Thymus (tissue), 14 donors: ENCODE measurements at places on chromosomes 5 and 9. TPM values are rescaled to one million over a fixed set of nuclear protein-coding genes. Genes with fewer than 3 reads are reported as not detected.

Gene ANKRD34B
- 0.05 TPM for total RNA-seq

- H3K4me3 ChIP-seq = no peak overlapping the region
- H3K27ac ChIP-seq = no peak overlapping the region
- H3K36me3 ChIP-seq = no peaks in the 10 kb centered on the region
- no peak for DNase-seq
- H3K27me3 ChIP-seq = no peaks in the 10 kb centered on the region
These were observed 105.0 kb downstream of the FBXL7 start for GRCh38 chr5:15604986-15605385.

GRCh38 chr9:68431307-68431706 lies 74.9 kb downstream of the PGM5 start:
- DNase-seq = no peak
- no peaks in the 10 kb centered on the region for H3K4me1 ChIP-seq
- H3K36me3 ChIP-seq = no peaks in the 10 kb centered on the region
- no peaks in the 10 kb centered on the region for H3K27me3 ChIP-seq
- H3K27ac ChIP-seq = no peak overlapping the region

DNA sequence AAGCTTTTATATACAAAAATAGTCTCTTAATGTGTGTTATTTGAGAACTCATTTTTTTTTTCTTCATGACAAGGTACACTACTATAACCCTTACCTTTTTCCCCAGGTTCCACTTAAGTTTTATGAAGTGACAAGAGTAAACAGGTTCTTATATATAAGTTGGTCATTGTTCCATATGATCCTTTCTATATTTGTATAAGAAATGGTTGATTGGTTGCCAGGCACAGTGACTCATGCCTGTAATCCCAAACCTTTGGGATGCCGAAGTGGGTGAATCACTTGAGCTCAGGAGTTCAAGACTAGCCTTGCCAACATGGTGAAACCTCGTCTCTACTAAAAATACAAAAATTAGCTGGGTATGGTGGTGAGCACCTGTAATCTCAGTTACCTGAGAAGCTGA lies 108.3 kb downstream of the PCSK1 start:
- no peaks in the 10 kb centered on the region for H3K36me3 ChIP-seq
- no peaks in the 10 kb centered on the region for H3K27me3 ChIP-seq
- no peak overlapping the region for H3K27ac ChIP-seq
- no peak for DNase-seq
- no peak overlapping the region for H3K4me3 ChIP-seq

- no peak overlapping the region for H3K27ac ChIP-seq
- H3K4me3 ChIP-seq = no peak overlapping the region
- no peaks in the 10 kb centered on the region for H3K36me3 ChIP-seq
These were observed 389.5 kb downstream of the ACTL7B start for GRCh38 chr9:108466304-108466703.

DNA sequence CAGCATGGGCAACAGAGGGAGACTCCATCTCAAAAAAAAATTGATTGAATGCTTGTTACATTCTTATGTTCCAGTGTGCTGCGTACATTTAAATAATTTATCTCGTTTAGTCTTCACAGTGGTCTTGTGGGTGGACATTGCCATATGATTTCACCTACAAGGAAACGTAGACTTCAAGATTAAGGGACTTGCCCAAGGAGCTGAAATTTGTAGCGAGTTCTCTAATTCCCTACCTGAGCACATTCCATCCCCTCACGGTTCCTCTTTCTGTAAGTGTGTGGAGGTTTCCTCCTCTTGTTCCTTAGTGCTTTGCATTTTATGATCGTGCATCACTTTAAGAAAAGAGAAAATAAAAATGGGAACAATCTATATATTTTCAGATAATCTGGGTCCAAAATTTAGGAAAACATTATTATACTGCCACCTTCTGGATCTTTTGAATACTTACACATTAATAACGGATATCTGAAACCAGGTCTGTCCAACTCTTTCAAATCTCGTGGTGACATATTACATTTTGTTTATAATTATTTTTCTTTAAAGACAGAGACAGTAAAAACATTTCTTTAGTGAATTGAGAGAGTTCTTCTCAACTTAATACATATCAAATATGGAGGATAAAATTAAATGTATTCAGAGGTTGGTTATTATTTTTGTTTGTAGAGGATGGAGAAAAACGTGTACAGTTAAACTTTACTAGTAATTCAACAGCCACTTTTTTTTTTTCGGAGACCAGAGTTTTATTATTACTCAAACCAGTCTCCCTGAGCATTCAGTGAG lies 29.9 kb upstream of the C7 start:
- no peak overlapping the region for H3K4me3 ChIP-seq
- H3K27ac ChIP-seq = no peak overlapping the region
- H3K4me1 ChIP-seq = no peaks in the 10 kb centered on the region
- H3K27me3 ChIP-seq = no peaks in the 10 kb centered on the region
- DNase-seq = no peak

GRCh38 chr5:172929371-172929838 lies 29.8 kb upstream of the RPL26L1 start:
- peaks cover 3% of the 10 kb centered on the region for H3K4me1 ChIP-seq
- H3K4me3 ChIP-seq = no peak overlapping the region
- no peaks in the 10 kb centered on the region for H3K27me3 ChIP-seq
- peaks cover 64% of the 10 kb centered on the region for H3K36me3 ChIP-seq

- H3K4me3 ChIP-seq = no peak overlapping the region
- no peak for DNase-seq
- H3K36me3 ChIP-seq = no peaks in the 10 kb centered on the region
These were observed 103.3 kb downstream of the SREK1 start for GRCh38 chr5:66247176-66247960.

DNA sequence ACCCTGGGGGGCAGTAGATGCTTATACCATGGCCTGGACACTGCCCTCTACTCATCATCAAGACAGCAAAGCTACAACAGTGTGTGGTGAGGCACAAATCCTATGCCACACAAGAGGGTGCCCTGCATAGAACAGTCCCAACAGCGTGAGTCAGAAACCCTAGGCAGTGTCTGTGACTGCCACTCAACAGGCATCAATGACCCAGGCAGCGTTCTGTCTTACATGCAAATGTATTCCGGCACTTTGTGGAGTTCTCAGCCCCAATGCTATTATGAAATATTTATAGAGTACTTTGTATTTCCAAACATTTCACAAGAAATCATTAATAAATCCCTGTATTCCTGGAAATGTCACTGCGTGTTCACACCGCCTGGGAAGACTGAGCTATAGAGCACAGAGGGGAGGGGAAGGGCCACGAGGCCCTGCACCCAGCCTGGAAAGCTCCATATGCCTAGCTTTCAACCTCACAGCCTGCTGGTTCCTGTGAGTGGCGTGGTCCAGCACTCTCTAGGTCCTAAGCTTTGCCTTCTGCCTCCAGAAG lies 77.7 kb downstream of the NIPSNAP3B start:
- H3K27me3 ChIP-seq = no peaks in the 10 kb centered on the region
- peaks cover 1% of the 10 kb centered on the region for H3K4me1 ChIP-seq
- peaks cover 64% of the 10 kb centered on the region for H3K36me3 ChIP-seq

DNA sequence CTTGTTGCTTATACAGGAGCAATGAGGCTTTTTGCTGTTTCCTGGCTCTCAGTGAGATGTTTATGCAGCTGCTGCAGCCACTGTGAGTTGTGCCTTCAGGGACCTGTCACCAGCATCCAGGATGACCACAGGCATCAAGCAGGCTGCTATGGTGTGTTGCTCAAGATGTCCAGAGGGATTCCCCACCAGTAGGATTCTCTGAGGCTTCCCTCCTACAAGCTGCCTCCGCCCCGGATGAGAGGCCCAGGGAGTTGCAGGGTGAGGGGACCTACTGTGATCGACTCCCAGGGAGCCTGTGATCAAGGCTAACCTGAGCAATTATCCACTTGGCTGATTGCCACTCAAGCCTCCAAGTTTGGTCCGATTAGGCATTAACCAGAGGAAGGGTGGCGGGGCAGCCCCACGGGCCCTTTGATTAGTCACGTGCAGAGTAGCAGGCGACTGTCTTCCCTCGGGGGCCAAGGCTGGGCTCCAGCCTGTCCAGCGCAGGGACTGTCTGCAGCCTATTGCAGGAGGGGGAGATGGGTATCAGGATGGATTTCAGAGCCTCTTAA lies 1.8 kb upstream of the FAT2 start:
- H3K27me3 ChIP-seq = no peaks in the 10 kb centered on the region
- no peak overlapping the region for H3K27ac ChIP-seq
- DNase-seq = no peak
- no peak overlapping the region for H3K4me3 ChIP-seq
- no peaks in the 10 kb centered on the region for H3K36me3 ChIP-seq
